Stimulated activated CD4-positive, alpha-beta T cell treated with anti-CD3 and anti-CD28 coated beads, Interleukin-15, amount 100 ng/mL, for 24 hours (primary cell): ENCODE measurements at places on chromosomes 6 and 20.

DNA sequence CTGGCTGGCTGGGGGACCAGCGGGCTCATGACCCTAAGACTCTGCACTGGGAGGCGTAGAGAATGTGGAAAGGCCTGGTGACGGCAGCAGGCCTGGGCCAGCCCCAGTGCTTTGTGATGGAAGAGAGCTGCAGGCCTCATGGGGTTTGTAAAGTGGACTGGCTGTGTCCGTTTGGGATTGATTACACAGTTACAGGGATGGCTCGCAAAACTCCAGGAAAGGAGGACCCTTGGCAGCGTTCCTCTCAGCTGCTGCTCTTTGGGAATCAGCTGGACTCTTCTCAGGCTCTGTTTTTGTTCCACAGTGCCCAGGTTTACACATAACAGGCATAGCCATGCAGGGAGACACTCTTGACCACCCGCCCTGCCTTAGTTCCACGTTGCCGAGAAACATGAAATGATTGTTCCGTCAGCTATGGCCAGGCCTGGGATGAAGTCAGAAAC lies 89.0 kb downstream of the SLX4IP start:
- no peak for DNase-seq

GRCh38 chr20:32149566-32150170 lies 40.2 kb downstream of the TM9SF4 start:
- DNase-seq = no peak

GRCh38 chr6:115629415-115629814 lies 431.3 kb downstream of the FRK start:
- no peak for DNase-seq

GRCh38 chr6:11747021-11747420 lies 31.6 kb downstream of the ADTRP start:
- no peak for DNase-seq

- no peak for DNase-seq
Measured at GRCh38 chr6:8006208-8006607, 58.0 kb downstream of the BLOC1S5 start.

DNA sequence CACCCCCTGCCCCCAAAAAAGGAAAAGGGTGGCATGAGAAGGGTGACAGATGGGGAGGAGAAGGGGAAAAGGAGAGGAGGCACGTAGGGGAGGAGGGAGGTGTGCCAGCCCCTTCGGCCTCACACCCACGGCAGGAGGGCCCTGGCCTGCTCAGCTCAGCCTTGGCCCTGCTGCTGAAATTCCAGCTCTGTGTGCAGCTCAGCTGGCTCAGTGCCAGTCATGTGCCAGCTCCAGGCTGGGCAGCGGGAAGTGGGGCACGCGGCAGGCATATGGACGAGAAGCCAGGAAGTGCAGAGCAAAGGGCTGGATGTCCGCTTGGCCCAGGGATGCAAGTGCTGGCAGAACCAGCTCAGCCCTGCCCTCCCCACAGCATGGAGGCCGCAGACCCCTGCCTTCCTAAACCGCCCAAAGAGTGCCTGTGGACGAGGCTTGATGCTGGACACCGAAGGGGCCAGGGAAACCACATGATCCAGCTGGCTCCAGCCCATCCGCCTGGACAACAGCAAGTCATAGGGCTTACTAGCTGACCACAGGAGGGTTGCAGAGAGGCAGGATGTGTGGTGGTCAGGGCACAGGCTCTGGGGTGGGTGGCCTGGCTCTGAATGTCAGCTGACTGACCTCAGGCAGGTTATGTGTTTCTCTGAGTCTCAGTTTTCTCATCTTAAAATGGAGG lies 60.2 kb downstream of the NOL4L start:
- no peak for DNase-seq

- DNase-seq = no peak
Measured at GRCh38 chr6:12286373-12287110, 3.6 kb upstream of the EDN1 start.

- DNase-seq = no peak
Measured at GRCh38 chr20:19451923-19452295, 239.5 kb downstream of the SLC24A3 start.

- no peak for DNase-seq
Measured at GRCh38 chr6:39937686-39938333, 3.5 kb upstream of the MOCS1 start.

DNA sequence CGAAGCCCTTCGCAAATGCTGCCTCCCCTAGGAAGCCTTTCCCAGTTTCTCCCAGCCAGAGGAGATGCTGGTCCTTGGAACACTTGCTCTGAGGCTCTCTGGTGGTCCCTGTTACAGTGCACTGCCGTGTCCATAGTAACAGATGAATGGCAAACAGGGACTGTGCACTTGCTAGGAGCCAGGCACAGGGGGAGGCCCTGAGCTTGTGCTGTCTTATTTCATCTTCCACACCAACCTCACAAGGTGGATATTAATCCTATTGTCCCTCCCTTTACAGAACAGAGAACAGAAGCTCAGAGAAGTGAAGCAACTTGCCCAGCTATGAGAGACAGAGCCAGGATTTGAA lies 19.0 kb downstream of the SRC start:
- no peak for DNase-seq

GRCh38 chr6:158409451-158409850 lies 97.2 kb downstream of the TULP4 start:
- no peak for DNase-seq

- no peak for DNase-seq
Measured at GRCh38 chr6:124742971-124743370, 219.3 kb upstream of the RNF217 start.

GRCh38 chr6:49514571-49515484 lies 15.1 kb downstream of the GLYATL3 start:
- no peak for DNase-seq

DNA sequence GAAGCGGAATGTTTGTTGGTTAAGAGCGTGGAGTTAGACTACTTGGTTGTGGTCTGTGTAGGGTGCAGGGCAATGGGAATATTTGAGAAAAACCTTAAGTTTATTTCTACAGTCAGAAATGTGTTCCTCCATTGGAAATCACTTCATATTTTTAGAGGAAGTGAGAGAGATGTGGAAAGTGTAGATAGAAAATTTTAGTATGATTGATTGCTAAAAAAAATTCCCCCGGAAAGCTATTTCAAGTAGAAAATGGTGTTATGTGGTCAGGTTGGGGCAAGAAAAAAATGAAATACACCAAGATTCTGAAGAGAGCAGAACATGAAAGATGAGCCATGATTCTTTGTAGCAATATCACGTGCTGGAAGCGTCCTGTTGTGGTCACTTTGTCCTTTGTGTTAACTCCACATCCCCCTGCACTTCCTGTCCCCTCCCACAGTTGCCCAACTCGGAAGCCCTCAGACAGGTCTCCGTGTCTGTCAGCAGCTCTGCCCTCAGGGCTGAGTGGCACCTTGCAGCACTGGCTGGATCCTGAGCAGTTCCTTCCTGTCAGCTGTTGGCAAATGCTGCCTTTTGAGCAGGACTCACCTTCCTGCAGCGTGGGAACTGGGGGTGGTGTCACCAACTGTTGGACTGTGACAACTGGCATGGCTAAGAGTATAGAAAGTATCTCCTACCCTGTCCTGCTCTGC lies 137.5 kb upstream of the SLC24A3 start:
- DNase-seq = no peak

GRCh38 chr6:29131691-29132090 lies 23.8 kb downstream of the OR2J3 start:
- no peak for DNase-seq

GRCh38 chr6:1662534-1662933 lies 52.8 kb downstream of the FOXC1 start:
- no peak for DNase-seq

- no peak for DNase-seq
Measured at GRCh38 chr6:134534708-134535149, 216.8 kb upstream of the SGK1 start.

DNA sequence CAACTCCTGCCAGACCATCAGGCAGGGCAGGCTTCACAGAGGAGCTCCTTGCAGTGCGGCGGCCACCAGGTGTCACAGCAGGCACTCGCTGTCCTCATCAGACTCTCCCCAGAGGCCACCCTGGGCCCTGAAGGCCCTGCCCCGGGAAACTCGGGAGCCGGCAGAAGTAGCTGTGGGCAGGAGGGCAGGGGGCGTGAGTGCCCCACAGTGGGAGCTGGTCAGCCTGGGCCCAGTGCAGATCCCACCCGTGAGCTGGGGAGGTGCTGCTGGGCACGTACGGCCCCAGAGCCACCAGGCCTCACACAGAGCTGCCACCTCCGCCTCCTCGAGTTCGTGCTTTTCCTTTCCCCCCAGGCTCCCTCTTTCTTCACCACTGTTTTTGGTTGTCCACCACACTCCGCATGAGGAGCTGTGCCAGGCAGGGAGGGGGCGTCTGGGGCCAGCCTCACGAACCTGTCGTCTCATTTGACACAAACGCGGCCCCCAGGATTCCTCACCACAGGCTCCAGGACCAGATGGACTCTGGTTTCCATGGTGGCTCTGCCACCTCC lies 33.8 kb downstream of the FRMD1 start:
- no peak for DNase-seq

- no peak for DNase-seq
Measured at GRCh38 chr6:113352029-113352801, 504.9 kb upstream of the MARCKS start.

DNA sequence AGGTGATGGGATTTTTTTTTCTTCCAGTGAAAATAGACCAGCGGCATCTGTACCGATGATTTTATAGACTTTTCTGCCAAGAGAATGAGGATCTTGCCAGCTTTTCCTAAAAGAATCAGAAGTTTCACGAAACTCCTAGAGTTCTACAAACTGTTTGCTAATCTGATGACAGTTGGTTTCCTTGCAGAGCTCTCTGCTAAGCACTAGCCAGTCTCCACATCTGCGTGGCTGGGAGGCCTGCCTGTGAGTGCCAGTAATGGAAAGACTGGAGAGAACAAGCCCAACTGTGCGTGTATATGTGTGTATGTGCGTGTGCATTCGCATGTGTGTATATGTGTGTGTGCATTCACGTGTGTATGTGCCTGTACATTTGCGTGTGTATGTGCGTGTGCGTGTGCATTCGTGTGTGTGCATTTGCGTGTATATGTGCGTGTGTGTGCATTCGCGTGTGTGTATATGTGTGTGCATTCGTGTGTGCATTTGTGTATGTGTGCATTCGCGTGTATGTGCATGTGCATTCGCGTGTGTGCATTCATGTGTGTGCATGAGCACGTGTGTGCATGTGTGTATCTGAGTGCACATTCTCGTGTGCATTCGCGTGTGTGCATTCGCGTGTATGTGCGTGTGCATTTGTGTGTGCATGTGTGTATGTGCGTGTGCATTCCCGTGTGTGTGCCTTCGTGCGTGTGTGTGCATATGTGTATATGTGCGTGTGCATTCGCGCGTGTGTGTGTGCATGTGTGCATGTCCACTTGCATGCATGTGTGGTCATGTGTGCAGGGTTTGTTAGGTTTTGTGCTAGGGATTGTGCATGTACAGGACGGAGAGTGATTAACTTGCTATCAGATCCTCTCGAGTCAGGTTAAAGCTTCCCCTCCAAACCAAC lies 379.4 kb downstream of the TAF4 start:
- no peak for DNase-seq

GRCh38 chr20:20837574-20838021 lies 125.2 kb upstream of the RALGAPA2 start:
- DNase-seq = peak; percentile 59

DNA sequence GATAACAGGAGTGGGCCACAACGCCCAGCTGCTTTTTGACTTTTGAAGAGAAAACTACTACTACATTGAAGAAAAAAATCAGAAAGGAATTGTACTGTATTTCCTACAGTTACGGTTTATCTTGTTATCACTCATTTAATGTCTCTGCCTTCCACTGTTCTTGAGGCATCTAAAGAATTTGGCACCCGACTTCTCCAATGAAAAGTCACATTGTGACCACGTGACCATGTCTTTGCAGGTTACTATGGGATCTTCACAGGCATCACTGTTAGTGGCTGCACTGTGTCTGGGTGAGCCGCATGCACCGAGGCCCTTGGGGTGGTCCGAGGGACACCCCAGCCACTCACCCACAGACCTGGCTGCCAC lies 26.8 kb downstream of the RRBP1 start:
- DNase-seq = no peak

- DNase-seq = no peak
Measured at GRCh38 chr20:2150660-2151059, 49.0 kb downstream of the STK35 start.

GRCh38 chr6:743320-744096 lies 50.6 kb upstream of the EXOC2 start:
- DNase-seq = no peak

DNA sequence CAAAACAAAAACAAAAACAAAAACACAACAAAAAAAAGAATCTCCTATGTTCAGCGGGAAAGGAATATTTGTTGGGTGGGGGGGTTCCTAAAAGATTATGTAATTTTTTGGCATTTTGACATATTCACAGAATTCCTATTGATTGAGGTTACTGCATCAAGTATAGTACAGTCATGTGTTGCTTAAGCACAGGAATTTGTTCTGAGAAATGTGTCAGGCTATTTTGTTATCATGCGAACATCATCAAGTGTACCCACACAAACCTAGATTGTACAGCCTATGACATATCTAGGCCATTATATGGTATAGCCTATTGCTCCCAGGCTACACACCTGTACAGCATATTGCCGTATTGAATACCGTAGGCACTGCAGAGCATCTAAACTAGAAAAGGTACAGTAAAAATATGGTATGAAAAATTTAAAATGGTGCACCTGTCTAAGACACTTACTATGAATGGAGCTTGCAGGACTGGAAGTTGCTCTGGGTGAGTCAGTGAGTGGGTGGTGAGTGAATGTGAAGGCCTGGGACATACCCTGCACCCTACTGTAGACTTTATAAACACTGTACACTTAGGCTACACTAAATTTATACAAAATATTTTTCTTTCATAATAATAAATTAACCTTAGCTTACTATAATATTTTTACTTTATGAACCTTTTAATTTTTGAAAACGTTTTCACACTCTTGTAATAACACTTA lies 110.6 kb downstream of the CDKAL1 start:
- DNase-seq = no peak

- DNase-seq = no peak
Measured at GRCh38 chr6:6969761-6970223, 138.0 kb upstream of the RREB1 start.

GRCh38 chr6:475314-475713 lies 83.8 kb downstream of the IRF4 start:
- DNase-seq = no peak

GRCh38 chr6:112799889-112800288 lies 452.8 kb downstream of the RFPL4B start:
- no peak for DNase-seq

- DNase-seq = peak; percentile 54
Measured at GRCh38 chr6:52976591-52977035, 18.5 kb downstream of the GSTA4 start.

- DNase-seq = no peak
Measured at GRCh38 chr6:166282394-166283032, 25.7 kb downstream of the PRR18 start.

- no peak for DNase-seq
Measured at GRCh38 chr20:33518071-33518470, 28.2 kb downstream of the CBFA2T2 start.
